Activated T-cell treated with anti-CD3 and anti-CD28 coated beads, Interleukin-2, amount 50 U/mL, for 4 hours (primary cell): ENCODE measurements at places on chromosomes 3 and 15.

DNA sequence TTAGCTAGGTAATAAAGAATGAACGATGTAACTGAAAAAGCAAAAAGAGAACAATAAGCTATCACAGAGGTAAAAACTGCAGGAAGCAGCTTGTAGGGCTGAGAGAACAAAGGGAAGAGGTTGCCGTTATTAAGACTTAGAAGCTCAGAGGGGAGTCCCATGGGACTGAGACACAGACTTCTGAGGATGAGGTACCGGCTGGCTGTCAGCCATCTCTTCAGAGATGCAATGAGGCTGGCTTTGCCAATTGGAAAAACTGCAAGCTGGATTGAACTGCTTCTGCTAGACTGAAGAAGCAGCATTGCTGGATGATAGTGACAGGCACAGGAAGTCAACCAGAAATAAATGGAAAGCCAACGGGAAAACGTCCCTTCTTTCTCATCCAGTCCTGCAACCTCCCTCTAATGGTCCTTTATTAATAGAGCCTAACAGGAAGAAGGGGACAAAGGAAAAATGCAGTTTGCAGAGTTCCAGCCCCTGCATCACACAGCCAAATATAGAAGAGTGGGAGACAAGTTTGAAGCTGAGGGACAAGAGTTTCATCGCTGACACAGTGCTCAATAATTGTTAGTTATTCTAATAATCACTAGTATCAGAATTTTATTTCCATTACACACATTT is 21.1 kb upstream of the KLHL6 start:
- no peak for DNase-seq

DNA sequence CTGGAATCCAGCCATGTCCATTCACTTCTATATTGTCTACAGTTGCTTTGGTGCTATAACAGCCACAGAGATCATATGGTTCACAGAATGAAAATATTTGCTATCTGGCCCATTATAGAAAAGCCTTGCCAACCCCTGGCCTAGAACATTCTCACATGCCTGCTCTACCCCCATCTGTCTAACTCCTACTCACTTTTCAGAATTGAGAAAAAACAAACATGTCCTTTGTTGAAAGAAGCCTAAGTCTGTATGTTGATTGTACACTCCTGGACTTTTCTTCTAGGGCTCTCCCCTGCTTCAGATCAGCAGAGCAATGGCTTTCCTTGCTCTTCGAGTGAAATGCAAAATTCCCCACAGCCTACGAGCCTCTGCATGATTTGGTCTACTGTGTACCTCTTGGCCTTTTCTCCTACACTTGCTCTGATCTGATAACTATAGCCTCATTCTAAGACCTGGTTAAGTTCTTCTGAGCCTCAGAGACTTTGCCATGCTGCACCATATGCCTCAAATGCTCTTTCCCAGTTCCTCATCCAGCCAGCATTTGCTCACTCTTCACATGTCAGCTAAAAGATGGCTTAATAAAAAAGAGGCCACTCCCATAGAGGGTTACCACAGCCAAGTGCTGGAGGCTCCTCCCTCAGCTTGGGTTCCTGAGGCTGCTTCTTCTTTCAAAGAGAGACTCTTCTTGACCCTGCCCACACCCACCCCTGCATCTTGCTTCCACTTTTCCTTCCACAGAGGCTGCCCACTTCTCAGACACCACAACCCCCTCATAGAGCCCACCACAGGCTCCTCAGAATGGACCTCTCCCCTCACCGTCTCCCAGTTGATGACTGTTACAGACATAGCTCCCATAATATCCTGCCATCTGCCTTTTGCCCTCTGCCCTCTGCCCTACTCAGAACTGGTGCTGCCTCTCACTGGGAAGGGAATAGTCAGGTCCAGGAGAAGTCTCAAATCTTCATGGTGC is 22.9 kb upstream of the DCLK3 start:
- DNase-seq = no peak

GRCh38 chr3:101072300-101072699 is 79.1 kb upstream of the ABI3BP start:
- DNase-seq = no peak

DNA sequence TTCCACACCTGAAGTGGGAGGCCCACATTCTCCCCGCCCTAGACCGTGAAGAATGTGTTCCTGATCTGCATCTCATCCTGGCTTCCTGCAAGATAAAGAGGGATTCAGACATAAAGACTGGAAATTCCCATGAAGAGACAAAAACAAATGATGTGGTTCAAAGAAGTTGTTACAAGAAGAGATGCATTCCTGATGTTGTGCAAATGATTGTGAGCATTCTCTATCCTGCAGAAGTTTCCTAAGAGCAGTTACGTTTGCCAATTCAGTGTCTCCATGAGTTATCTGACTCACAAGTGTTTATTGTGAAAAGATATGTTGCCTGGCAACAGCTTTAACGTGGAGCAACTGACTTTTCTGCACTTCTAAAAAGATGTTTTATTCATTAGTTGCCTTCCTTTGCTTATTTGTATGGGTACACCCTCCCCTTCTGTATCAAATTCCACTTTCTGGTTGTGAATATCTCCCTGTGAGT is 107.8 kb downstream of the ZIC4 start:
- DNase-seq = no peak

DNA sequence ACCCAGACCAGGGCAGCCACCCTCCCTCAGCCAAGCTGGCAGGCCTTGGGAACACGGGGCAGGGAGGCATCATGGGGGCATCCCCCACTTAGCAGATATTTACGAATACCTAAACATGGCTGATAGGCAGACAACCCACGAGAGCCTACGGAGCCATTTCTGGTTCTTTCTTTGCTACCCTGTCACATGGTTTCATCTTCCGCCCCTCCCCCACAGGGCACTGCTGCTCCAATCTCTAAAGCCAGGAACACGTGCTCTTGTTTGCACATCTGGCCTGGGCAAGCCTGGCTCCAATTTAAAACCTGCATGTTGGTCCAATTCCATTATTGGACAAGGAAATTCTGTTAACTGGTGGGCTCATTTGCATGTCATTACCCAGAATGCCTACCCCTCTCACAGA is 447.4 kb upstream of the NR2F2 start:
- DNase-seq = no peak

GRCh38 chr3:7254251-7254650 is 393.3 kb downstream of the GRM7 start:
- DNase-seq = no peak
